ENCODE measurements at places on chromosomes 4 and X. TPM values are rescaled to one million over a fixed set of nuclear protein-coding genes. Genes with fewer than 3 reads are reported as not detected.

TMEM184C gene
- 21.2 TPM for total RNA-seq

SPIN4 gene
- 5.7 TPM for total RNA-seq

RWDD4 gene
- total RNA-seq = 15.7 TPM

MAMLD1 gene
- total RNA-seq = 2.1 TPM

TAF7L gene
- 0.20 TPM for total RNA-seq

JCHAIN gene
- 2.2 TPM for total RNA-seq

GRCh38 chrX:79153348-79153747, 8.9 kb downstream of the GPR174 start:
- no peak for DNase-seq

- no peak for DNase-seq
Measured at GRCh38 chr4:1462768-1463075, 56.5 kb upstream of the NKX1-1 start.

- DNase-seq = no peak
Measured at GRCh38 chr4:25350561-25350960, 26.5 kb upstream of the ANAPC4 start.

GRCh38 chr4:175418516-175418915, 393.5 kb downstream of the GPM6A start:
- no peak for DNase-seq

DNA sequence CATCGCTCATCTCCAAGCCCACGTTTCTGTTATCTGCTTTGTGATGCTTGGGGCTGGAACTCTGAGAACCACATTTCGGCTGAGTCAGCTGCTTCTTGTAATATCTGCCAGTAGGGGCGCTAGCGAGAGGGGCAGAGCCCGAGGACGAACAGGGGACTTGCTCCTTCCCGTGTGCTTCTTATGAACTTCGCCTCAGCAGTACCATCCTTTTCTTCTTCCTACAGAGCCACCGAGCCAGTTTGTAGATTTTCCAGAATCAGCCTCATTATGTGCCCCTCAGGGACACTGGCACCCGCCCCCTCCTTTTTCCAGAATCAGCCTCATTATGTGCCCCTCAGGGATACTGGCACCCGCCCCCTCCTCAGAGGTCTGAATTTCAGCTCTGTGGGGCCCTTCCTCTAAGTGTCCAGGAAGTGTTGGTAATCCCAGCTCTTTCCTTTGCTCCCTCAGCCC, 441.7 kb upstream of the RASGEF1B start:
- DNase-seq = no peak

DNA sequence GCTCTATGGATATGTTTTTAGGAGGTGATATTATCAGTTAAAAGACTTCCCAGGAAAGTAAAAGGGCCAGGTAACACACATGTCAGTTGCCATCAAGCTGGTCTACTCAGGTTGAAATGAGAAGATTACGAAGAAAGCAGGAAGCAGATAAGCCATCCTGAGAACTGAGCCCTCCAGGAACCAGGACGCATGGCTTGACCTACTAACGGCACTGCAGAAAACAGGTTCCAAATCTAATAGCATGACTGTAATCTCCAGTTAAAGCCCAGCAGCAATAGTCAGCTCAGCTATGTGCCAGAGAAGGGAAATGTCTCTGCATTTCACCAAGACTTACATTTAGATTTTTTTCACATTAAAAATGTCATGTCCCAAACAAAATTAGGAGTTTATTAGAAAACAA, 77.9 kb downstream of the APBB2 start:
- no peak for DNase-seq

DNA sequence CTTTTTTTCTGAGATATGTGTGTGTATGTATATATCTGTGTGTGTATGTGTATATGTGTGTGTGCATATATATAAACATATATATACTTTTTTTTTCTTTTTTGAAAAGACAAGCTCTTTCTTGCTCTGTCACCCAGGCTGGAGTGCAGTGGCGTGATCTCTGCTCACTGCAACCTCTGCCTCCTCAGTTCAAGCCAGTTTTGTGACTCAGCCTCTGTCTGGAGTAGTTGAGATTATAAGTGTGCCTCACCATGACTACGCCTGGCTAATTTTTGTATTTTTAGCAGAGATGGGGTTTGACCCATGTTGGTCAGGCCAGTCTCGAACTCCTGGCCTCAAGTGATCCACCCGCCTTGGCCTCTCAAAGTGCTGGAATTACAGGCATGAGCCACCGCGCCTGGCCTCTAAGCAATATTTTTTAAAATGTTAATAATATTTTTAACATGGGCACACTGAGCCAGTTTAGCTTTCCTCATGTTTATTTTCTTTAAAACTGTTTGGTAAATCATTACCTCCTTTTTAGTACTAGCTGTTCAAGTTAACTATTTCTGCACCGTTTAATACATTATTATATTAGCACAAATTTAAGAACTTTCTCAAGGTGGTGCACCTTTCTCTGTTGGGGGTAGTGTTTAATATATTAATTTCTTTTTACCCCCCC, 33.3 kb downstream of the BBS12 start:
- DNase-seq = no peak

GRCh38 chr4:183256756-183257385, 63.2 kb downstream of the CLDN22 start:
- peak; percentile 5 for DNase-seq

DNA sequence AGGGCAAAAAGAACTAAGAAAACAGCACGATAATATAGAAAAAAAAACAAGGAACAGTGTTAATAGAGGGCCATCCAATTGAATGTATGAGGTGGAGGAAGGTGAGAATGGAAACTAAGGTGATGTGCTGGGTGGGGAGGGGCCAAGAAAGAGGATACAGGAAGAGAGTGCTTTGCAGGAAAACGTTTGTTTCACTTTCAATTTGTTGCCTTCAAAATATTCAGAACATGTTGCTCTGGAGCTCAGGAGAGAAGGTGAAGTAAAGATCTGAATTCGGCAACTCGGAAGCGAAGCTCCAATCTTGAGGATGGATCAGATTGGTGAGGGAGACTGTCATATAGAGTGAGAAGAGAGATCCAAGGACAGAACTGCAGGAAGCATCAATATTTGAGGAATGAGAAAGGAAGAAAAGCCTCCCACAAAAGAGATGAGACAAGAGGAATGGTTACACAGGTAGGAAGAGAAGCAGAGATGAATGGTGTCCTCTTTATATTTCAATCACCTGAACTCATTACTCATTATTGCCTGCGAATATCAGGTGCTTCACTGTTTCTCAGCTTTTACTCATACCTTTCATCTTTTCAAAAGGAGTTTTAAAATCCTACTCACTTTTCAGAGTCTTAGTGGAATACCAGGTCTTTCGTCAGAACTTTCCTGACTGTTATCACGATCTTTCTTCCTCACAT, 14.7 kb upstream of the SEC24D start:
- no peak for DNase-seq

GRCh38 chrX:16712548-16713155, at the start of gene CTPS2:
Gene CTPS2, minus strand, starts transcription at chrX:16712669. Its CDS starts 9,767 bp downstream, at chrX:16702902.
- DNase-seq = peak; percentile 19

DNA sequence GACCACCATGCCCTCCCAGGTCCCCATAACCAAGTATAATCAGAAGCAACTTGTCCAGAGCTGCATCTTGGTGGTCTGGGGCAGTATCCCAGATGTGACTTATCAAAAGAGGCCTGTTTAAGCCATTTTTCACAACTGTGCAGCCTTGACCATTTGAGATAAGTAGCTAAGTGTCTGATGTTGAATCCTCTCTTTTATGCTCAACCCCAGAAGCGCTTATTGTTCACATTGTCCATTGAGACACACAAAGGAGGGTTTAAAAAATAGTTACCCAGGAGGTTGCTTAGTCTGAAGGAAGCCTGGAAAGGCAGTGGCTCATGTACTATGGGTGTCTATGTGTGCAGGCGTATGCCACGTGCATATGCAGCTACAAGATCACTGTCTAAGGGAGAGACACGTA, 27.0 kb downstream of the ENPP6 start:
- DNase-seq = no peak
